ENCODE measurements at places on chromosomes 3 and 15.

DNA sequence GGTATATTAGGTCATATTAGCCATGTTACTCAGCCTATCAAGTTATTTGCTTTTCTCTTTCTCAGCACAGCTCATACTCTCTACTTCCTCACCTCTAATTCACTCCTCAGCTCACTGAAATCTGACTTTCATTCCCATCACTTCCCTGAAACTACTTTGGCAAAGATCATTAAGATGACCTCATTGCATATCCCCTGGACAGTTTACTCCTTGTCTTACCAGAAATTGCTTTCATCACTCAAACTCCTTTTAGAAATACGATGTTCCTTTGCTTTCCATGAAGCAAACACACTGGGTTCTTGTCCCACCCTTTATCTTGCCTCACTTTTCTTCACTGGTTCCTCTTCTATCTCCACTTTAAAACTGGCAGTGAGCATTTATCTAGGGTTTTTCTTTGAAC, 354.4 kb downstream of the TUSC7 start:
- no peak for DNase-seq

DNA sequence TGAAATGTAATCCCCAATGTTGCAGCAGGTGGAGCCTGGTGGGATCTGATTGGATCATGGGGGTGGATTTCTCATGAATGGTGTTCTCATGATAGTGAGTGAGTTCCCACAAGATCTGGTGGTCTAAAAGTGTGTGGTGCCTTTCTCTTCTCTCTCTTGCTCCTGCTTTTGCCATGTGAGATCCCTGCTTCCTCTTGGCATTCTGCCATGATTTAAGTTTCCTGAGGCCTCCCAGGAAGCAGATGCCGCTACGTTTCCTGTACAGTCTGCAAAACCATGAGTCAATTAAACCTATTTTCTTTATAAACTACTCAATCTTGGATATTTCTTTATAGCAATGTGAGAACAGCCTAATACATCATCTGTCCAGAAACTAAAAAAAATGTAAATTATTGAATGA, 298.3 kb downstream of the MEX3B start:
- no peak for DNase-seq

DNA sequence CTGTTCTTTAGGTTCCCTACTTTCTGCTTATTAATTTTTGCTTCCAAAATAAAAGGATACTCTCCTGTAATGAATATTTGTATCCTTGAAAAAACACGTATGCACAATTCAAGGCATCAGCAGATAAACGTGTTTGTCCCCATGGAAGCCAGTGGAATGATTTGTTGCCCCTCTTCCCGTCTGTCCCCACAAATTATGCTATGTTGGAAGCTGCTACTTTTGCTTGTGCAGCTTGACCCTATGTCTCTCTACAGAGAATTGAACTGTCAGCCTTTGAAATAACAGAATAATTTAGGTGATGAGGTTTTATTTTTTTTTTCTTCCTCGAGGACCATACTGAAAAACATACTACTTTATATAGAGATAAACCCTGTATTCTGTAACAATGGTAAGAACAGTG, 401.5 kb upstream of the GOLIM4 start:
- DNase-seq: no peak

DNA sequence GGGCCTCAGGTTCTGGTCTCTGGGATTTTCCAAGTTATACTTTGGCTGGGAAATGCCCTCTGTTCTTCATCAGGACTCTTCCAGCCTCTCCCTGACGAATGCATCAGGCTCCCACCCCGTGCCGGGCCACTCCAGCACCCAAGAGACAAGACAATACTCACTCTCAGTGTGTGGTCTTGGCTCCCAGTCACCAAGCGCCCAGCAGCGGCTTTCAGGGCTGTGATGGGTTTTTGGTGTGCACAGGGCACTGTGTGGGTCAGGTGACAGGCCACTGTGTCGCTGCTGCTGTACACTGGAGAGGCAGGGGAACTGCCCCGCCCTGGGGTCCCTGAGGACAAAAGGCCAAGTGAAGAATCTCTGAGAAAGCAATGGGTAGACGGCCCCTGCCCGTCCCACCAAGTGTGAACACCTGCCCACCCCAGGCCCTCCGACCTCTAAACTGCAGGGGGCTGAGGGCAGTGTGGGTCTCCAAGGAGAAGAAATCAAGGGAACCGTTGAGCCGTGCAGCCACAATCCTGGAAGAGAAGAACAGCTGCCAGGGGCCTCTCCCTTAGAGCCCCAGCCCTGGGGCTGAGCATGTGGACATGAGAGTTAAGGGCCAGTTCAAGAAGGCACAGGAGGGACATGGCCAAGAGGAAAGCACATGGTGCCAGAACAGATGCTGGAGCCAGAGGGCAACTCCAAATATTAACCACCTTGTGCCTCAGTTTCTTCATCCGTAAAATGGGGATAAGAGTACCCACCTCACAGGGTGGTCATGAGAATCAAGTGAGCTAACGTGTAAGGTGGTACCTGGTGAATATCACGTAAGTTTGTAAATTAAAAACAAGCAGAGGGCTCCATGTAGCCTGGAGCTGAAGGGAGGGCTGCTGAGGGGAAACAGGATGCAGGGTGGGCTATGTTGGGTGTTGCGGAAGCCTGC, 34.1 kb downstream of the PTPN23 start:
- no peak for DNase-seq

DNA sequence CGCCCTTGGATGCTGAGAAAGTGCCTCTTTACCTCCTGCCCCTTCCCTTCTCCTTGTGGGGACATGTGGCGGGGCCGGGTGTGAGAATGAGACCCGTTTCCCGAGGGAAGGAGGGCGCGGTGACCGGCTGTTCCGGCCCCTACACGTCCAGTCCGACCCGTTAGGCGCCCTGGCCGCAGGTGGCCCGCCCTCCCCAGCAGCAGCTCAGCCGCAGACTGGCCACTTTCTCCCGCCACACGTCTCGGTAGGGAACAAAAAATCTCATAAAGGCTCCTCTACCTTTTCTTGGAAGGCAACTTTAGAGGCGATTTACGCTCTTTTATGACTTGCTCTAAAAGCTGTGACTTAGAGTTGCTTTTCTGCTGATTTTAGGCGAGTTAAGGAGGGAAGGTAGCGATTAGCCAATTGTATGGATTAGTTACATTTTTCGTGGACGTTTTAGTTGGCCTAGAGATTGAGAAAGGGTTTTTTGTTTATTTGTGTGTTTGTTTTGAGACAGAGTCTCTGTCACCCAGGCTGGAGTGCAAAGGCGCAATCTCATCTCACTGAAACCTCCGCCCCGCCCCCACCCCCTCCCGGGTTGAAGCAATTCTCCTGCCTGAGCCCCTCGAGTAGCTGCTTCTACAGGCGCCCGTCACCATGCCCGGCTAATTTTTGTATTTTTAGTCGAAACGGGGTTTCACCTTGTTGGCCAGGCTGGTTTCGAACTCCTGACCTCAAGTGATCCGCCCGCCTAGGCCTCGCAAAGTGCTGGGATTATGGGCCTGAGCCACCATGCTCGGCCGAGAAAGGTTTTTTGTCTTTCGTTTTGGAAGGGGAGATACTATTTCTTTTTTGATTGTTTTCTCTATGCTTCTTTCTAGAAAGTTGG, 8.3 kb upstream of the PGPEP1L start:
- no peak for DNase-seq

GRCh38 chr3:112395181-112395895, 62.4 kb downstream of the CD200 start:
- DNase-seq: no peak

DNA sequence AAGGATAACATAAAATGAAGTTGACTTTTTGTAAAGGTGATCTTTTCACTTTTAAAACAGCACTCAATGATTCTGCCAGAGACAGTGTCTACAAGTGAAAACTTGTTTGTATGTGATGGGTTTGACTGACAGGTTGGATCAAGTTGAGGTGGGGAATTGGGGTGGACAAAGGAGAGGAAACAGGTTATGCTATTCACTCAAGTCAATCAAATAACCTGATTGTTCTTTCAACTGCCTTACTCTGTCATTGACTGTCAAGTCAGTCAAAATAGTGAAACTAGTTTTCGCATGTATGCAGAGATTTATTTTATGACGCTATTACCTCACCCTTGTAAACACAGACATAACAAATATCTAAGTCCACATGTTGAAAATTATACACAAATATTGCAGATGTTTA, 187.7 kb downstream of the ROBO2 start:
- DNase-seq: no peak

GRCh38 chr3:195699860-195700259, 20.9 kb upstream of the MUC20 start:
- no peak for DNase-seq

DNA sequence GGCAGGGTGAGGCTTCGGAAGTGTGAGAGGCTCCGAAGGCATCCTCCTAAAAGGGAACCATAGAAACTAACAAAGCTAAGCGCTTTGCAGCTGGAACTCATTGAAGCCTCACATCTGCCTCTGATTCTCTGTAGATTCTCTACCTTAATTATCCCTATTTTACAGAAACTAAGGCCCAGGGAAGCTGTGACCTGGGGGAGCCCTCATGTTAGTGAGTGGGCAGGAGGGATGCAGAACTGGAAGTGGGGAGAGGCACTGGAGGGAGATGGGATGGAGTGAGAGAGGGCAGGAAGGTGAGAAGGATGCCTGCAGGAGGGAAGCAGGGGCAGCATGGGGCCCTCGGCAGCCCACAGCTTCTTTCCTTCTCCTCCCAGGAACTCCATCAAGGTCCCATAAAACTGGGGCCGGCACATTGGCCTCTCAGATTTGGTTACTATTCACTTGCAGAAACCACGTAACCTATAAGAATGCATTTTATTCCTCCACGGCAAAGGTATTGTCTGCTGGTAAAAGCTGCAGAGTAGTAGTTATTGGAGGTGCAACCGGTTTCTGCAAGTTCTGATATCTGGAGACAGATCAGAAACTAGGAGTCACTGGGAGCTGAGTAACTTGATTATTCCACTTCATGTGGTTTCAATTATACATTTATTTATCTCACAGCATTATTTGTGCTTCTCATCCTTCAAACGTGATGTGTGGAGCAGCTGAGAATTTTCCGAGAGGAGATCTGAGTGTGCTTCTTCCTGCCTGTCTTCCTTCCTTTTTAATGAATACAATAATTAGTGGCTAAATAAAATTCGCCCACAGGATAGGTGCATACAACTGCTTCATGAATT, 24.0 kb upstream of the CHCHD6 start:
- DNase-seq: no peak

DNA sequence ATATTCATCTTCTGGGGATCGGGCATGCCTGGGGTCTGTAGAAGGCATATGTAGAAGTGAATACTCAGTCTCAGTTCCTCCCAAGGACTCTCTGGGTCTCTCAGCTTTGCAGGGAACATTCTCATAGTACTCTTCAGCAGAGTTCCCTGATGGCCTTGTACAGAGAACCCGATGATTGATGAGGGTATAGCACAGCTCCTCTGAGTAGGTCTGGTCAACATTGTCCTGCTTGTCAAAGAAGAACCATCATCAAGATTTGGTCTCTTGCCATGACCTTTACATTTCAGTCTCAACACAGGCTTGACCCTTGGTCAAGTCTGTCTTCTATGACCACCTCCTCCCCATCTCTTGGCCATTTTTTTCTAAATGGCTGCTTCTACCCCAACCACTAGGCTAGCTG, 9.5 kb downstream of the GCSAM start:
- DNase-seq: peak; percentile 33

- DNase-seq: no peak
Observed at GRCh38 chr3:72555714-72556113, 292.5 kb downstream of the SHQ1 start.

- DNase-seq: no peak
Observed at GRCh38 chr15:67385971-67386370, 131.4 kb downstream of the IQCH start.

DNA sequence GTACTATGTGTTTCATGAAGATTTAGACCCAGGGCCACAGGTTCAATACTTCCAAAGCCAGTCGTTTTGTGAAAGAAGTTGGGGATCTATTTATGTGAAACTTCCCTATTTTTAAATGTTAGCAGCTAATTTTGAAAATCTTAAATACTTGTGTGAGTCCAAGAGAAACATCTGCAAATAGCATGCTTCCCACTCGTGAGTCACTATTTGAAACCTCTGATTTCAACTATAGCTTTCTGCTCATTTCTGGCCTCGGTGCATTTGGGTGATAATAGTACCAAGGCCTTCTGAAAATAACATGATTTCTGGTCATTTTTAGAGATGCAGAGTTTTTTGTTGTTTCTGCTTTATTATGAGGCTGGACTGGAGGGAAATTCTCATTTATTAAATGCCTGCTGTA, 110.0 kb downstream of the OPA1 start:
- DNase-seq: peak; percentile 63

DNA sequence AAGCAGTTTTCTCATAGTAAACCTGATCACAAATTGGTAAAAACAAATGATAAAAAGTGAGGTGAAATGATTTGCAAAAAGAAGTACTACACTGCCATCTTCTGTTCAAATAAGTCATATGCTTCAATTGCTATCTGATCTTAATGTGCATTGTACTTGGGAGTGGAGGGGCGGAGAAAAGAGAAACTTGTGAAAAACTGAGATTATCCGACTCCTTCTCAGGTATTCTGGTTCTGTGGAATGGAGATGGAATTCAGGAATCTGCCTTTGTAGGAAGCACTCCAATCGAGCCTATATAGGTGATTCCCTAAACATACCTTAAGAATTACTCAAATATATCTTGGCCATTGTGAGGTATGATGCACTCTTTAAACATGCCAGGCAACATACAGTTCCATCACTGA, 180.6 kb downstream of the CHL1 start:
- DNase-seq: peak; percentile 2

- DNase-seq: no peak
Observed at GRCh38 chr3:6860954-6861624, at the start of gene GRM7. Gene GRM7, plus strand, starts transcription at chr3:6861115.

All from MV-4-11 (cell line).